ENCODE measurements at places on chromosomes 4 and X.

GRCh38 chr4:99723612-99724011 is 66.0 kb upstream of the C4orf54 start:
- DNase-seq: peak; percentile 75

DNA sequence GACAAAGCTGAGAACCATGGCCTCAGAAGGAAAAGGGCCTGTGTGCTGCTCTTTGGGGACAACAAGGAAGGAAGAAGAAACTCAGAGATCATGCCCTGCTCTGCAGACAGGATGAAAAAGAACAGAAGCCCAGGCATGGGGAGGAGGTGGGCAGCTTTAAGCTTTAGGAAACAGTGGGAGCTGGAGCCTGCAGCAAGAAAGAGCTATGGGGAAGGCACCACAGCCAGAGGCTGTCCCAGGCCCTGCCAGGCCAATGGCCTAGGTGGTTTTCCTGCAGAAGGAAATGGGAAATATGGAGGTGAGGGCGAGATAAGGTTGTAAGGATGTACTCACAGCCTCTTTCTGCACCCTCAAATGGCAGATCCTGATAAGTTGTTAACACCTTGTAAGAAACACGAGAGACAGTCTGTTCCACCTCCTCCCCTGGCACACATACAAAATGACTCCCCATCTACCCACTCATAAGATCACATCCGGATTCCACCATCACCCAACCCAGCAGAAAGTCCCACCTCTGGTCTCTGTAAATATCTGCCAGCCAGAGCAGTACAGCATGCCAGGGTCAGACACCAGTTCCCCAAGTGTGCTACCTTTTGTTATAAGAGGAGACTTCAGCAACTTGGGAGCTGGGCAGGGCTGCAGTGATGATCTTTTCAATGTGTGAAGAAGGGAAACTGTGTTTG is 105.2 kb downstream of the RTL5 start:
- DNase-seq: peak; percentile 40

DNA sequence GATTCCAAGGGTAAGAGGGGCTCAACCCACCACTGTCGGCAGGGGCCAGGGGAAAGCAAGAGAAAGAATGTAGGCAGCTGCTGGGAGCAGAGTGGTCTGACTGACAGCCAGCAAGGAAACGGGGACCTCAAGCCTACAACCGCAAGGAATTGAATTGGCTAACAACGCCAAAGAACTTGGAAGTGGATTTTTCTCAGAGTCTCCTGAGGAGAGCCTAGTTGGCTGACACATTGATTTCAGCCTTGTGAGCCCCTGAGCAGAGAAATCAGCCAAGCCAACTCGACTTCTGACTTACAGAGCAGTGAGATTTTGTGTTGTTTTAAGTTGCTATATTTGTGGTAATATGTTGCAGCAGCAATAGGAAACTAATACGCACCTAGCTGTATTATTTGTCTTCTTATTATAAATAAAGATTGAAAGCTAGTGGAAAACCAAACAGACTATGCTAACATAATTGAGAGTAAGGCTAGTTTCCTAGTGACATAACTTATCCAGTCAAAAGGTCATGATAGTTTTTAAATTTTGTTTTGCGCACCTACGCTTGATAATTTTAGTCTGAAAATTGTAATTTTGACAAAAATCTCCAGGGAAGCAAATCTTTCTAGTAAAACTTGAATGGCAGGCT is 145.8 kb upstream of the HCCS start:
- DNase-seq: no peak

GRCh38 chr4:71635139-71635748 is 148.6 kb downstream of the GC start:
- no peak for DNase-seq

- peak; percentile 0 for DNase-seq
These were observed 562.3 kb upstream of the NDST4 start for GRCh38 chr4:115675719-115676118.

DNA sequence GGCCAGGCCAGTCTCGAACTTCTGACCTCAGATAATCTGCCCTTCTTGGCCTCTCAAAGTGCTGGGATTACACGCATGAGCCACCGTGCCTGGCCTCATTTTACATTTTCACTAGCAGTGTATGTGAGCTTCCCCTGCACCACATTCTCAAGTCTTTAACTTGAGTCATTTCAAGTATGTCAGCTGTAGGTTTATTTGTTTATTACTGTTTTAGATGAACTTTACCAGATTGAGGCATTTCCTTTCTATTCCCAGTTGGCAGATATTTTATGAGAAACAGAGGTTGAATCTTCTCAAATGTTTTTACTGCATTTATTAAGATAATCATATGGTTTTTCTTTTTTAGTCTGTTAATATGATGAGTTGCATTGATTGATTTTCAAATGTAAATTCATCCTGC is 114.6 kb upstream of the SH3RF1 start:
- peak; percentile 88 for DNase-seq

GRCh38 chr4:168720396-168720900 is 223.6 kb downstream of the PALLD start:
- DNase-seq: no peak

DNA sequence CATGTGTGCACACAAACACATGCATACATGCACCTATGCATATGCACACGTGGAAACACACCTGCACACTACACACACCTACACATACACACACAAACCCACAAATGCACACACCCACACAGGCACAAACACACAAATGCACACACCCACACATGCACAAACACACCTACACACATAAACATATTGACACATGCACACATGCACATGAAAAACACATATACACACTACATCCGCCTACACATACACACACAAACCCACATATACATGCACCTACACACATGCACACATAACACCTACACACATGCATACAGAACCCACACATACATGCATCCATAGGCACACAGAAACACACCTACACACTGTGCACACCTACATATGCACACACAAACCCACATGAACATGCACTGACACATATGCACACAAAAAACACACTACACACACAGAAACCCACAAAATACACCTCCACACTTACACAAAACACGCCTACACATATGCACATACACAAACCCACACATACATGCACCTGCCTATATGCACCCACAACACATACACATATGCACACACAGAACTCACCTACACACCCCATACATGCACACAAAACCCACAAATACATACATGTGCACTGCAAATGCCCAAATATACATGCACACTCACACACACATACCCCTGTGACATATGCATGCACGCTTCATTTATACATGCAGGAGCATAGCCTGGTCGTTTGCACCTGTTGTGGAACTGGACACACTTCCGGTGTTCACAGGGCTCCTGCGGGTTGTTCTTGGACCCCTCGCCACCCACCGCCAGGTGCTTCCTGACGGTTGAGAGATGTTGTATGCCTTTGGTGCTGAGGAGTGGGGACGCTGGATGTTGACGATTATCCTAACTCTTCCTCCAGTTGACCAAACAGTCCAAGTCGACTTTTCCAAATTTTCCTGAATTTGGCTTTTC is 22.1 kb downstream of the CD99 start:
- no peak for DNase-seq

DNA sequence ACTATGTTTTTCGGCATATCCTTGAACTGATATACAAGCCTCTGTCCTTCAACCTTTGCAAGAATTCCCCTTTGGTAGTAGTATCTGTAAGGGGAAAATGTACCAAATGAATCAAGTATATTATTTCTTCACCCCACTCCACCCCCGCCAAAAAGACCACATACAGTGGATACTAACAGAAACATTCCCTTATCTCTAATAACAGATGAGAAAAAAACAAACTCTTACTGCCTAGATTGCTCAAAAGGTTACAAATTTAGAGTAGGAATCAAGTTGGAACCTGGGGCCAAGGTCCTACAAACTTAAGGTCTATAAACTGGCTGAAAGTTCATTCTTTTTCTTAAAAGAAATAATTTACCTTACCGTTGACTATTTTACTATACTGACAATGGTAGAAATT is 45.0 kb downstream of the NOCT start:
- no peak for DNase-seq

- no peak for DNase-seq
These were observed 15.7 kb downstream of the CCKAR start for GRCh38 chr4:26474551-26474950.

GRCh38 chr4:140344101-140344500 is 29.3 kb upstream of the SCOC start:
- DNase-seq: peak; percentile 39

- peak; percentile 45 for DNase-seq
These were observed 15.0 kb downstream of the RGN start for GRCh38 chrX:47093248-47093647.

- DNase-seq: no peak
These were observed 57.4 kb downstream of the BCORL1 start for GRCh38 chrX:130039847-130040246.

- no peak for DNase-seq
These were observed 3.5 kb upstream of the CDS1 start for GRCh38 chr4:84579403-84579776.

GRCh38 chr4:188016754-188017153 is 21.2 kb downstream of the ZFP42 start:
- no peak for DNase-seq

- DNase-seq: no peak
These were observed 153.1 kb downstream of the AFAP1 start for GRCh38 chr4:7786517-7786916.

DNA sequence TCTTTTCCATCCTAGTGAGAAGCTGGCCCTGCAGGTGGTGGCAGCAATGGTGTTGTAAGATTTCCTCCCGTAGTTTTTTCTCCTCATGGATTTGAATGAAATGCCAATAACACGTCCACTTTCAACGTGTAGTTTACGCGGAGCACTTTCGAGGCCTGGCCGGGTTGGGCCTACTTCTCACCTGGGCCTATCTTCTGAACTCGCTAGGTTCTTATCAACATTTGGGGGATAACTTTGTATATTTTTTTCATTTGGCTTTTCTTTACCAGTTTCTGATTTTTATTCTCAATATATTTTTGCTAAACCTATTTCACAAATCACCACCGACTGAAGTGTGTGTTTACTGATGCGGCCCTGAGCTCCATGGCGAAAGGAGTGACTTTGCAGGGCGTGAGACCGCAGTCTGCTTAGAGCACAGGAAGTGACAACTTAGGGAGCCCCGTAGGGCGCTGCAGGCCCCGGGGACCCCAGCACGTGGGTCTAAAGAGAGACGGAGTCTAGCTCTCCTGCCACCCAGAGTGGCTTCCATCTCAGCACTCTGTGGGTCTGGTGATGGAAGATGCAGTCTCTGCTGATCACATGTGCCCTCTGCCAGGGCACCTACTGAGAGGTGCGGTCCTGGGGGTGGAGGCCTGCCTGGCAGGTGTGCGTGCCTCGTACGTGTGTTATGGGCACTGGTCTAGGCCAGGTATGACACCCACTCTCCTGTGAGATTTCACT is 29.1 kb downstream of the NELFA start:
- no peak for DNase-seq

DNA sequence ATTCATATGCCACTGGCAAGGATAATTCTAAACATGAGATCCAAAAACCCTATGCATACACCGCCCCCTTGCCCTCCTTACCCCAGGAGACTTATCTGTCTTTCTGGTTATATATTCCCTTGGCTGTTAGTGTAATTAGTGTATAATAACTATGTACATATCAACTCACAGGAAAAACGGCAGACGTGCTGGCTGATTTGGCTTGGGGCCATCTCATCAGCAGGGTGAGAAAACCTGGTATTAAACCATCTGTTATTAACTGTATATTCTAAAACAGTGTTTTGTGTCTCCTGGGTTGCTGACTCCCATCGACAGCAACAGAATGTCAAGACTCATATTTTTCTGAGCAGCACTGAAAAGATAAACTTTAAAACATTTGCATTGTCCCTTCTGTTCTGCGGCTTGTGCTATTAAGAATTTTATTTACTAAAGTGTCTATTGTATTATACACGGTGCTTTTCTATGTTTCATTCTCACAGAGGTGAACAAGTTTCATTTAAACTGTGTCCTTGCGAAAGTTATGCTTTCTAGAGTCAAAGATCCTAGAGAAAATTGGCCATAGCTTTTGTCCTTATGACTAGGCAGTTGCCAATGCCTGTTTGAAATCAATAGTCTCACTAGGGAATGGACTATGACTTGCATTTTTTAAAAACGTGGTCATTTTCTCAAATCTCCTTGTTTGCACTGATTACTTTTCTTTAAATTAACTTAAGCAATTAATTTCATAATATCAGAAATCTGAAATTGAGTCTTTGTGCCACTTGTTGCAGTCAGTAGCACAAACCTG is 211.5 kb upstream of the MID1 start:
- DNase-seq: no peak

DNA sequence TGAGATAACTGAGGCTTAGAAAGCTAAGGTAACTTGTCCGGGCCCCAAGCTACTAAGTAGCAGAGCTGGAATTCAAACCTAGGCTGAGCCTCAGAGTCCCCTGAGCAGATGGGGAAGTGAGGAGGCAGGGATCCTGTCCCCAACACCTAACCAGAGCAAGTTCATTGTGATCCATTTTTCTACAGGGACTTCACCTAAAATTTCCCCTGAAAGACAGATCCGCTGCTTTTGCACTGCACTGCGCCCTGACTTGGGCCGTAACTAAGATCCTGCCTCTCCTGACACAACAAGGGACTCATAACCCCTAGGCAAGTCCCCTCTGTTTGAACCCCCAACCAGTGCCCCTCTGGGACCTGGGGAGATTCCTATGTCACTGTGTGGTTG is 25.6 kb upstream of the MTM1 start:
- no peak for DNase-seq

- DNase-seq: no peak
These were observed 97.3 kb downstream of the GEMIN8 start for GRCh38 chrX:13932416-13932815.

DNA sequence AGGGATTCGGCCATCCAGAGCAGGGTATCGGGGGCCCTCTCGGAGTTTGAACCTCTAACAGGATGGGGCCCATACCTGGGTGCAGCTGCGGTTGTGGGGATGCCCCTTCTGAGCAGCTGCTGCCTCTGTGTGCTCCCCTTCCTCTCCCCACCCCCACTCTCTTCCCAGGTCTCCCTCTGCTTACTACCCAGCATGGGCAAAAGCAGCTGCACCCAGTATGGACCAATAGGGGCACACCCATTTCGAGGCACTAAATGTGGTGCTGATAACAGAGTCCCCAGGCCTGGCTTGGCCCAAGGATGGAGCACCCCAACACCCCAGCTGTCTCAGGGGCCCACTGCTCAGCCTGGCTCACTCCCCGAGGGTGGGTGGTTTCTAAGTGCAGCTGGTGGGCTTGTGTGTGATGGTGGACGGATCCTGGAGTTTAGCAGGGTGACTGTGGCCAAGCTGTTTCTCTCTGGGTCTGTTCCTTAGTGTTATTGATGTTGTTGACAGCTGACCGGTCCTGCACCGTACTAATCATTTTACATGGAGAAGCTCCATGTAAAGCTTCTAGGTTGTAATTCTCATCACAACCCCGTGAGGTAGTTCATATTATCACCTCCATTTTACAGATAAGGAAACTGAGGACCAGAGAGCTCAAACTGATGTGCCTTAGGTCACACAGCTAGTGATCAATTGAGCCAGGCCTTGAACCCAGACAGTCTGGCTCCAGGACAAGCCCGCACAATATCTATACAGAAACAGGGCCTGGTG is 13.1 kb upstream of the KIAA0232 start:
- DNase-seq: no peak

- no peak for DNase-seq
These were observed 63.8 kb upstream of the INPP4B start for GRCh38 chr4:142909908-142910307.

- no peak for DNase-seq
These were observed 691.5 kb downstream of the KCTD8 start for GRCh38 chr4:43757147-43757546.

All from fibroblast of mammary gland (primary cell).